ENCODE measurements at places on chromosomes 11 and 22.

- no peak for DNase-seq
Measured at GRCh38 chr11:129640671-129641070, 175.0 kb upstream of the TMEM45B start.

DNA sequence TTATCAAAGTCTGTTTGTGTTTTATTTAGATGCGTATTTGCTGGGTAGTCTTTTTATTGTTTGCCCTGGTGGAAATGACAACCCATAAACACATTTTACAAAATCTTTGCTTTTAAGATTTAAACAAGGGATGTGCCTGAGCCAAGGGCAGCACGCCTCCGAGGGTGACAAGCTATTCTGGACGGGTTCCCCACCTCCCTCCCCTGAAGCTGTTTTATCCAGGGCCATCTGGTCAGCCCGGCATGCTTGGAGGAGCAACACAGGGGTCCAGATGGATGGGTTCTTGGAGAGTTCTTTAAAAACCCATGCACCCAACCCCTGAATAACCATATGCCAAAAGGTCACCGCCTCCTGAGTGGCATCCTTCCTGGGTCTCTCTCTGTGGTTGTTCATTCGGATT, 408.9 kb downstream of the OPCML start:
- DNase-seq, result no peak

GRCh38 chr22:41762980-41763779, 37.3 kb upstream of the CCDC134 start:
- DNase-seq, result no peak

DNA sequence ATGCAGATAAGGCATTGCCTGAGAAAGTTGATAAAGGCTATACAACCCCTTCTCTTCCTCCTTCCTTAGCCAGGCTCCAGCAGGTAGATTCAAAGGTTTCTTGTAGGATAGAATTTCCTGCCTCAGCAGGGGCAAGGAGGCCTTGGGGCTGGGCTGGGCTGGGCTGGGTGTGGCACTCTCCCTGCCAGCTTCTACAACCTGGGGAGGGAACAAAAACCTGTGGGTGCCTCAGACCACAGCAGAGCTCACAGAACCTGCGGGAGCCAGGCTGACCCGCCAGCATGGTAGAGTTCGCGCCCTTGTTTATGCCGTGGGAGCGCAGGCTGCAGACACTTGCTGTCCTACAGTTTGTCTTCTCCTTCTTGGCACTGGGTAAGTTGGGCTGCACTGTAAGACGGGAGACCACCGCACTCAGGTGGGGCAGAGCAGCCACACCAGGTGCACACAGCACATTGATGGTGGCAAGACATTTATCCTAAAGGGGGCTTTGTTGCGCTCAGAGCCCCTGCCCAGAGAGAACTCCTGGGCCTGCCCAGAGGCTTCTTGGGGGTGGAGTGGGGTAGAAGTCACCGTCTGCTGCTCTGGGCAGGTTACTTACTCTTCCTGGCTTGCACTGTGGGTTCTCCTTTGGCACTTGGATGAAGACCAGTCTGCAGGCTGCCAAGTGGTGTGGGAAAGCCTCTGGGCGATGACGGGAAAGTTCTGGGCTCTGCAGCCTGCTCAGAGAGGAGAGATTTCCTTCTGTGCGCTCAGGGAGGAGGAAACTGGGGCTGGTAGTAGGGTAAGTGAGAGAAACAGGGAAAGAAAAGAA, at the start of gene MOGAT2:
Gene MOGAT2, plus strand, starts transcription at position 231 of the 811 bp plus-strand sequence. Its CDS starts 51 bp downstream, at position 282.
- DNase-seq, result no peak

DNA sequence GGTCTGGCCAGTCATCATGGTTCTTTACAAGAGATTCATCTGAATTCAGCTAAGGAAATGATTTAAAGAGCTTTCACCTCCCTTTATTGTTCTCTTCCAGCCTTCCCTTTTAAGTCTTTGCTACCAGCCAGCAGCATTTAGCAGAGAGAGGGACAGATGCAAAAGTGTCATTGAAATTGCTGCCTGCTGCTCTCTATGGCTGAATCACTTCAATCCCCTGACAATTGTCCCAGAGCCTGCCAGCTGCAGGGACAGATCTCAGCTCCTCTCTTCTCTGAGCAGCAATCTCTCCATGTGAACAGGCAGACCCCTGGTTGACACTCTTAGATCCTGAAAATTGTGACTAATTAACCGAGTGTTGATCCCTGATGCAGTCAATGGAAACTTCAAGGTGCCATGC, 816.9 kb upstream of the CCDC90B start:
- no peak for DNase-seq

GRCh38 chr22:20783844-20784723, 10.2 kb downstream of the SERPIND1 start:
- peak; percentile 50 for DNase-seq

- DNase-seq, result no peak
Measured at GRCh38 chr11:94725097-94725496, 43.1 kb upstream of the AMOTL1 start.

DNA sequence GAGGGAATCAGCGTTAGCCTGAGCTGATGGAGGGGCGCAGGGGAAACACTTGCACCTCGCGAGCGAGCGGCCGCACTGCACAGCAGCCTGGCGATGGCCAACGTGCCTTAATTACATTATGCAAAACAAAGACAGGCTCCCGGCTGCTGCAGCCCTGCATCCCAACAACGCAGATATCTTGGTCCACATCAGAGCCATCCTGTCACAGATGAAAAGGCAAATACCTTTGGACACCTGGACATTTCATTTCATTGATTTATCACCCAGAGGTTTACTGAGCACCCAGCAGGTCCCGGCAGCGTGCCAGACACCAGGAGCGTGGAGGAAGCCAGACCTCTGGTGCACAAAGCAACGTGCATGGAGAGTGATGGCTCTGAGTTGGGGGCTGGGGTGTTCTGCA, 843.0 kb downstream of the TBC1D22A start:
- no peak for DNase-seq

Measured in HS-5 (cell line).